ENCODE measurements at places on chromosomes 4 and X. TPM values are rescaled to one million over a fixed set of nuclear protein-coding genes. Genes with fewer than 3 reads are reported as not detected.

DNA sequence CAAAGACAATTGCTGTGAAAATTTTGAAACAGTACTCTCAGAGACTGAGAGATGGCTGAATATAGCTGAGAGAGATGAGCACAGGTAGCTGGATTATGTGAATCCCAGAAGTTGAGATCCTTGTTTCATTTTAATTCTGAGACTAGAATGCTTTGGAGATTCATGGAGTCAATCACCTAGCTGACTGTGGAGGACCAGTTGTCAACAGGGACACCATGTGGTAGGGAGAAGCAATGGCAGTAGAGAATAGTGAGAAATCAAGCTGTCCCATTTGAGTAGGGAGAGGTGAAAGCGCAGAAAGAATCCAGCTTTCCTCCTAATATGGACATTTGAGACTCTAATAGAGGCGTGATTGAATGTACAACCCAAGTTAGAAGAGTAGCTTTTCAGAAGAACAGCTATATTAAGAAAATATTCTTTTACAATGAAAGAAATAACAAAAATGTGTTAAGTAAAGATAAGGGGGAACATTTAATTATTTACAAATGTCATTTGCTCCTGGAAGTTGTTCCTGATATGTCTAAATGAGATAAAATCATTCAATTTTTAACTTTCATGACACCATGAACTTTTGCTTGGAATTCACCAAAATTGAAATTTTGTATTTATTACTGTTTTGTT, 30.3 kb upstream of the GLRB start:
- no peak for DNase-seq

DNA sequence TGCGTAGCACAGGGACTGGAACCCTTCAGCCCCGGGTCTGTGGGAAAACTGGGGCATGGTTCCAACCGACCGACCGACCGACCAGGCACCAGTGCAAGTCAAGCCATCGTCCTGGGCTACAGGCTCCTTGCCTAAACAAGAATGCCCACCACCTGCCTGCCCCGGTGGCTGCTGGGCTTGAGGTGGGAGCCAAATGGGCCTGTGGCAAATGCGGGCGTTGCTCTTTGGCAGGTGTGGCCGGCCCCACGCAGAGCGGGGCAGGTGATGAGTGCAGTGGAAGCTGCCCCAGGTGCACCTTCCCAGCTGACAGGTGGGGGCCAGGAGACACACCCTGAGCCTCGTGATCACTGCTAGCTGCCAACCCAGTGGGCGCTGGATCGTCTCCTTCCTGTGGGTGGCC, 77.9 kb downstream of the MTMR1 start:
- no peak for DNase-seq

DNA sequence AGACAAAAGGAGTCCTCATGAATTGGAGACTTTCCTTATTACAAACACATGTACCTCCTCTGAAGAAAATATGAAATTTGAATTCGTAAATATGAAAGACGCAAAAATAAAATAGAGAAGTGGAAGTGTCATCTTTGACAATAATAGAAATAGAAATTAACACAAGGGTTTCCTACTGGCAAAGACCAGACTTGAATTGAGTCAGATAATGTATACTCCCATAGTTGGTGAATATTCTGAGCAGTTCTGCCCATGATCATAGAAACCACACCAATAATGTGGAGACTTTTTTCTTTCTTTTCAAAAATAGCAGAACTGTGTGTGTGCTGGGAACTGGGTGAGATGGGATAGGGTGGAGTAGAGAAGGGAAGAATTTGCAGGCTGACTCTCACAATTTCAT, 277.7 kb upstream of the TET2 start:
- no peak for DNase-seq

- DNase-seq, result no peak
Measured at GRCh38 chr4:164615964-164616363, 138.0 kb upstream of the SMIM31 start.

DNA sequence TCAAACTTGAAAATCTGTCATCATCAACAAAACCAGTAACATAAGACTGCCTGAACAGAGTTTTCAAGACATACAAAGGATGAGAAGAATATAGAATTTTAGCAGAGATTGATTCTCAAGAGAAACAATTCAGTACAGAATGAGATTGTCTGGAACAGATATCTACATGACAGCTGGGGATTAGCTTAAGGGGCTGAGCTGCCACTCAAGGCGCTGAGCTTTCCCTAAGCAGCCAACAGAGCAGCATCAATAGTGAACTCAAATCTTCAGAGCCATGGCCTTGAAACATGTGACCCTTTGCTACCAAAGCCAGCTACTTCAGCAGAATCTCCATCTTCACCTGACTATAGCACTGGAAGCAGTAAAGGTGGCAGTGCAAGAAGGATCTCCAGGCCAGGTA, 24.3 kb upstream of the PCDH10 start:
- DNase-seq, result no peak

GRCh38 chr4:138899999-138900398, 115.6 kb upstream of the NOCT start:
- no peak for DNase-seq

GRCh38 chrX:127726227-127726626, 326.0 kb downstream of the ACTRT1 start:
- no peak for DNase-seq

- no peak for DNase-seq
Measured at GRCh38 chr4:57109847-57110639, at the start of gene IGFBP7. TSS of gene IGFBP7 (minus strand) at chr4:57110385. CDS start at chr4:57110351, 34 bp downstream.

DNA sequence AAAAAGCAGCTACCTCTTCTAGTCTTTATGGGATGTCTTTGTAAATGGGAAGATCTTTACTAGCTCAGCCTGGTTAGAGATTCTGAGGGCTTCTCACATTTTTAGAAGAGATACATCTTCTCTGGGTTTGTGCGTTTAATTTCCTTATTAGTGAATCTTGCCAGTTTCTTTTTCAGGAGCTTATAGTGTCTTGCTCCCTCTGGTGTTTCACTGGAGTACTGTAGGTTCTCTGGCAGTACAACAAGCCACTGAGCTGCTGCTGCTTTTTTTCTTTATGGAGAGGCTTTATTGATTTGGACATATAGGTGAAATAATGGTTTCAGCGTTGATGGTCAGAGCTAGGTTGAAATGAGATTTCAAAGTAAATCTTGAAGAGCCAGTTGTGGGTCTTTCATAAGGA, 82.9 kb downstream of the LAS1L start:
- no peak for DNase-seq

DNA sequence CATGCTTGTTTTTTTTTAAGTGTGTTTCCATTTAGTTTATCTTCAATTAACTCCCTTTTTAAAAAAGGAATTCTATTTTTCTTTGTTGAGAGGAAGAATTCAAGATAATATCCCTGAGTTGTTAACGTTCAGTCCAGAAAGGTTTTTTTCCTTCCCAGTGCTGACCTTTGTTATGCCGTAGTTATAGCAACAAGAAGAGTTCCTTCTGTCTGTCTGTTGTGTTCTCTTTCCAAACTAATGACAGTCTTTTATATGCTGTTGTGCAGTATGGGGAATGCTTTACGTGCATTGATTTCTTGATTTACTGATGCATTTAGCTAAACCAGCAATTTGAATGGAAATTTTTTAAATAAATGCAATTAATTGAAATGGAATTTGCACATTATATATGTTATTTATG, 6.6 kb upstream of the CXXC4 start:
- DNase-seq, result no peak

- DNase-seq, result no peak
Measured at GRCh38 chr4:175809402-175810072, 2.5 kb downstream of the GPM6A start.

- no peak for DNase-seq
Measured at GRCh38 chr4:47840291-47840690, 2.4 kb upstream of the CORIN start.

DNA sequence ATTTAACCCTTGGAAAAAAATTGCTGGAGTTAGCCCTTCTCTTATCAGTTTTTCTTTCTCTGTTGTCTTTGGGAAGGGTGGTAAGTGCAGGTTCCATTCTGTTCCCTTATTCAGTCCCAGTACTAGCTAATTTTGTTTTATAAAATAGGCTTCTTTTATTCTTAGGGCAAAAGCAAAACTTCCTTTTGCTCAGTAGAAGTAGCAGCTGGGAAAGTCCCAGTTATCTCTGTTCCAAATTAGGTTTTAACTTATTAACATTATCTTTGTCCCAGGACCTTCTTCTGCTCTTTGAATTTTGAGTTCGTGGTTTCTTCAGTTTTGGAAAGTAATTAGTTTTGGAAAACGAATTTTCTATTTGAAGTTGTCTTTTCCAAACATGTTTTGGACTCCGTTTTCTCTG, 61.1 kb downstream of the BANK1 start:
- no peak for DNase-seq

GRCh38 chr4:95013236-95013635, 255.5 kb downstream of the BMPR1B start:
- no peak for DNase-seq

- no peak for DNase-seq
Measured at GRCh38 chr4:171101845-171102244, 711.4 kb upstream of the GALNTL6 start.

DNA sequence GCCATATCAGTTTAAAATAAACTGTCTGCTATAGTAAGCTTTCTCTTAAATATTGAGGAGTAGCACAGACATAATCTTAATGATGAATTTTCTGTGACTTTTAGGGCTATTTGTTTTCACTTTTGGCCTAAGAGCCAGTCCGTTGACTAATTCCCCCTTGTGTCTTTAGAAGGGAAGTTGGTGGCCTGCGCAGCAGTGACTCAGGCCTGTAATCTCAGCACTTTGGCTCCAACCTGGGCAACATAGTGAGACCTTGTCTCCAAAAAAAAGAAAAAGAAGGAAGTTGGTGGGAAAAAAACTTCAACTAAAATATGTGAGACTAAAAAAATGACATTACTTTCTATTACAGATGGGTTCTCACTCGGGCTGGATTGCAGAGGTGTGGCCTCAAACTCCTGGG, 3.4 kb downstream of the NCAPG start:
- no peak for DNase-seq

GRCh38 chr4:16794816-16795445, 103.5 kb downstream of the LDB2 start:
- DNase-seq, result no peak

BMX gene
- 1.8 TPM for polyA plus RNA-seq

GBA3 gene
- not detected for polyA plus RNA-seq

MEPE gene
- not detected for polyA plus RNA-seq

CTAG1A gene
- not detected for polyA plus RNA-seq

NAAA gene
- 15.8 TPM for polyA plus RNA-seq

ADGRA3 gene
- 57.3 TPM for polyA plus RNA-seq
